ENCODE measurements at places on chromosomes 16 and 17.
A peak's percentile ranks its signal among the peaks of the same experiment; 100 is the strongest.

GRCh38 chr16:70610273-70611223, 35.8 kb upstream of the IL34 start:
- no peak for DNase-seq

- DNase-seq: no peak
Measured at GRCh38 chr16:49617016-49617629, 238.8 kb downstream of the ZNF423 start.

GRCh38 chr17:64080174-64080618, 49.7 kb downstream of the ERN1 start:
- DNase-seq: no peak

DNA sequence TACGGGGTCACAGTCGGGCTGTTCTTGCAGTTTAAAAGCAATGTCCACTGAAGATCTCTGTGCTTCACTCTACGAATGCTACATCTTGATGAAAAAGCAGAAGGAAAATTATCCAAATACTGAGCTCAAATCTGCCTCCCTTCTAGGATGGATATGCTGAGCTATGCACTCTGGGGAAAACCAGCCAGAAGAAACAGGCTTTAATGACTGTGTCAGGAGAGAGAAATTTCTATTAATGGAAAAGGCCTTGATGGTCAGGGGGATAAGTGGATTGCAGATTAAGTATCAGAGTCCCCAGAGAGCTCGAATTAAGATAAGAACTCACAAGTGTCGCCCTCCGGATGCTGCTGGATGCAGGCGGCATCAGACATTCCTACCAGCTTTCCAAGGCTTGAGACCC, 39.6 kb upstream of the RCVRN start:
- no peak for DNase-seq

- DNase-seq: no peak
Measured at GRCh38 chr16:29656688-29657523, 6.1 kb upstream of the SPN start.

GRCh38 chr16:75108792-75109731, 7.5 kb downstream of the LDHD start:
- peak; percentile 63 for DNase-seq

DNA sequence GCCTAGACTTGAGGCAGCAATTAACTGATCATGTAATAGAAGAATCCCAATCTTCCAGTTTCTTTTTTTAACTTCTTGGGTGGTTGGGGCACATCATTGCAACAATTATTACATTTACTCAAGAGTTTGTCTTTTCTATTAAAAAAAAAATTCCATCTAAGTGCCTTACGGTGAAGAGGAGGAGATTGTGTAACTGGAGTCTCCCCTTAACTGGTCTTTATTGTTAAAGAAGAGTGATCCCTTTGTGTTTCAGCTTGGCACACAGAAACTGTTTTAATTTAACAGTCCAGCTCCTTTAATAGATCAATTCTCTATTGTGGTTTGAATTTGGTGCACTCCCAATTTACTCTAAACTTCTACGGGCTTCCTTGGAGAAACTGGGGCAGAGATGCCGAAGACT, 75.2 kb downstream of the FTO start:
- DNase-seq: no peak

DNA sequence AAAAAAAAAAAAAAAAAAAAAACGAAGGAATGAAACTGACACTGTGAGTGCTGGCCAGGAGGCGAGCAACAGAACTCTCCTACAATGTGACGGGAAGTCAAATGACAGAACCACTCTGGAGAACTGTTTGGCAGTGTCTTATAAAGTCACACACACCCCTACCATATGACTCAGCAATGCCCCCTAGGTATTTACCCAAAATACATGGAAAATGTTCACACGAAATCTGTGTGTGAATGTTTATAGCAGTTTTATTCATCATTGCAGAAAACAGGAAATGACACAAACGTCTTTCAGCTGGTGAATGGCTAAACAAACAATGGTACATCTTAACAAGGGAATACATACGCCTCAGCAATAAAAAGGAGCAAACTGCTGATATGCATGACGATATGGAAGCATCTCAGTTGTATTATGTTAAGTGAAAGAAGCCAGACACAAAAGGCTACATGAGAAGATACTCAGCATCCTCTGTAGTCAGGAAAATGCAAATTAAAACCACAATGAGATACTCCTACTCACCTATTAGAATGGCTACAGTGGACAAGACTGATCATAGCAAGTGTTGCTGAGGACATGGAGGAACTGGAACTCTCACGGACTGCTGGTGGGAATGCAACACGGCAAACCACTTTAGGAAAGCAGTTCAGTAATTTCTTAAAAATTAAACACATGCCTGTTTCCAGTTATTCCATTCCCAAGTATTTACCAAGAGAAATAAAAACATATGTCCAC, 74.7 kb downstream of the TBC1D16 start:
- DNase-seq: no peak

DNA sequence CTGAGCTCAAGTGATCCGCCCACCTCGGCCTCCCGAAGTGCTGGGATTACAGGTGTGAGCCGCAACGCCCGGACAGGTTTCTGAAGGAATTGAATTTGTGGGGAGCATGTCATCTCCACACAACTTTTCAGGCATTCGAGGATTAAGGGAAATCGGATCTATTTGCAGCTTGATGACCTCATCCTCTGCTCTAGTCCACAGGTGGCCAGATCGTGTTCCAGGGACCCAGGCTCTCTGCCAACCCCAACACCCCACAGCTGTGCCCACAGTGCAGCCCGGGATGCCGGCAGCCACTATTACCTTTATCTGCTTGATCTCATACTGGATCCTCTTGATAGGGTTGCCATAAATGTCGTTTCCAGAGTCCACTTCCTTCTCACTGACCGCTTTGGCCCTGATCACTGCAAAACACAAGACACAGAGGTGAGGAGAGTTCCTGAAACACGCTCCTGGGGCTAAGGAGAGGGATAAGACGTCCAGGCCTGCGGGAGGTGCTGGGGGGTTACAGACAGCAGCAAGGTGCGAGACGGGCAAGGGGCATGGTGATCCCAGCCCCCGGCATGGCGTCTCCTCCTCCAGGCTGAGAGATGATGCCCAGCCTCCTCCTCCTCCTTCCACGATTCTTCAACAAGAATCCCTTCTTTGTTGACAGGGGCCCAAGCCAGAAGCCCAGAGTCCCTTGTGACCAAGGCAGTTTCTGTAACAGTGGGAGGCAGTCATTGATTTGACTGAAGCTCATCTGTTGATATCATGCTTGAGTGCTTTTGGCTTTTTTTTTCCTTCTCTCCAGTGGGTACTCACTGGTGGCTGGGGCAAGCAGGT, 29.3 kb downstream of the CEP295NL start:
- DNase-seq: peak; percentile 29

DNA sequence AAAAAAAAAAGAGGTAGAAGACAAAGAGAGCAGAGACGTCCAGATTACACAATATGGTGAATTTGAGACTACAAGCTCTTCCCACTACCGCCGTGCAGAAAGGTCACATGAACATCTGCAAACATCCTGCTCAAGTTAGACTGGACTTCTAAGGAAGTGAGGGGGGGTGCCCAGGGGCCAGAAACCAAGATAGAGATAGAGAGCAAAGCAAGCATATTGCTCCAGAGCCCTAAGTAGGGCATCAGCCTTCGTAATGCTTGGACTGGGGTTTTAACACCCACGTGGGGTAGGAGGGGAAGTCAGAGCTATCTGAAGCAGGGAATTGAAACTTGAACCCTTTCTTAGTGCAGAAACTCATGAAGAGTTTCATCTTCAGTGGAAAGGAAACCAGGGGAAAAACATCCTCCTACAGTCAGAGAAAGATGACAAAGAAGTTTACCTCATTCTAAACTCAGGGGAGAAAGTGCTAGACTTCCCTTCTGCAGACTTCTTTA, 8.7 kb downstream of the CLEC19A start:
- DNase-seq: no peak

DNA sequence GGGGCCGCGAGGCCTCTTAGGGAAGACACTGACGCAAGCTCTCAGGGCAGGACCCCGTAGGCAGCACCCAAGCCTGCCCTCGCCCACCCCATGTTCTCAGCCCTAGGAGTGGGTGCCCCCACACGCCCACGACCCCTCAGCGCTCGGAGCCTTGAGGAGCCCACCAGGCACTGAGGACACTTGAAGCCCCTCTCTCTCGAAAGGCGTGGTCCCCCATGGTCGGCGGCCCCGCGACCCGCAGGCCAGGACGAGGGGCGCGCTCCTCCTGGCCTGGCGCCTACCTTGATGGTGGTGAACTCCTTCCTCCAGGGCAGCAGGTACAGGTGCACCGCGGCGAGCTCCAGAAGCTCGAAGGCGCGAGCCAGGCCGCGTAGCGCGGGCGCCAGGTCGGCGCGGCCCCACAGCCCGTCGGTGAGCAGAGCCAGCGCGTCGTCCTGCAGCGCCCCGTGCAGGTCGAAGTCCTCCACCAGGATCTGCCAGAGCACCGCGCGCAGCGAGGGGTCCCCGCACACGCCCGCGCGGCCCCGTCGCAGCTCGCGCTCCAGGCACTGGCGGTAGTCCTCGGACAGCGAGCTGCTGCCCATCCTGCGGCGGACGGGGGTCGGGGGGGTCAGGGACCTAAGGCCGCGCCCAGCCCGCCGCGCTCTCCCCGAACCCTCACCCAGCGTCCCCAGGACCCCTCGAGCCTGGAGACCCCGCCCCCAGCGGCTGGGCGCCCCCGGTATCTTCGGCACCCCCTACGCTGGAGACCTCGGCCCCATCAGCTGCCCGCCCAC, 668 bp downstream of the SPATA2L start:
- no peak for DNase-seq

GRCh38 chr17:11898526-11899235, 98.6 kb downstream of the ZNF18 start:
- no peak for DNase-seq

DNA sequence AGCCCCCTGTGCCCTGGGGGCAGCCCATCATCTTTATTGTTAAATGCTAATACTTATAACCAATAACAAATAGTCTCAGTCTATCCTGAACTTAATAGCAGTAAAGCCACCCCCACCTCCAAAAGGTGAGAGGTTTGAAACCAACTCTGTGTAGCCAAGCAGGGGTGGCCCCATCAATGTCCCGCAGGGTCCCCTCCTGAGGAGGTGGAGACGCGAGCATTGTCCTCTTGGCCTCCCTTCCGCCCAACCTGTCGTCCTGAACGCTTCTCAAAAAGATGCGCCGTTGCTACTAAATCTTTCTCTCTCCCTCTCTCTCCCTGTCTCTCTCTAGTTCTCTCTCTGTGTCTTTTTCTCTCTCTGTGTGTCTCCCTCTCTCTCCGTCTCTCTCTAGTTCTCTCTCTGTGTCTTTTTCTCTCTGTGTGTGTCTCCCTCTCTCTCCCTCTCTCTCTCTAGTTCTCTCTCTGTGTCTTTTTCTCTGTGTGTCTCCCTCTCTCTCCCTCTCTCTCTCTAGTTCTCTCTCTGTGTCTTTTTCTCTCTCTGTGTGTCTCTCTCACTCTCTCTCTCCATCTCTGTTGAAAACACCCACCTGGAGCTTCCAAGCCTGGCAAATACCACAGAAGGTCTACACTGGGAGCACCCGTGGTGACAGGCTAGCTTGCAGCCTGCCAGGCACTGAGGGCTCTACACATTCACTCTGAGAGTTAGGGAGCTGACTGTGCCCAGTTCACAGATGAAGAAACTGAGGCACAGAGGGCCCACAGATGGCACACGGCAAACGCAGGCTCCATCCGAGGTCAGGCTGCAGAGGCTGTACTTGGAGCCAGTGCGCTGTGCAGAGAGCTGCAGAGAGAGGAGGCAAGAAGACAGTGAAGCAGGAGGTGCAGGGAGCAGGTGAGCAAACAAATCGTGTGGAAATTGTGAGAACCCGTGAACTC, 185.9 kb downstream of the C16orf95 start:
- no peak for DNase-seq

- DNase-seq: no peak
Measured at GRCh38 chr17:49851387-49852291, 3.8 kb upstream of the TAC4 start.

DNA sequence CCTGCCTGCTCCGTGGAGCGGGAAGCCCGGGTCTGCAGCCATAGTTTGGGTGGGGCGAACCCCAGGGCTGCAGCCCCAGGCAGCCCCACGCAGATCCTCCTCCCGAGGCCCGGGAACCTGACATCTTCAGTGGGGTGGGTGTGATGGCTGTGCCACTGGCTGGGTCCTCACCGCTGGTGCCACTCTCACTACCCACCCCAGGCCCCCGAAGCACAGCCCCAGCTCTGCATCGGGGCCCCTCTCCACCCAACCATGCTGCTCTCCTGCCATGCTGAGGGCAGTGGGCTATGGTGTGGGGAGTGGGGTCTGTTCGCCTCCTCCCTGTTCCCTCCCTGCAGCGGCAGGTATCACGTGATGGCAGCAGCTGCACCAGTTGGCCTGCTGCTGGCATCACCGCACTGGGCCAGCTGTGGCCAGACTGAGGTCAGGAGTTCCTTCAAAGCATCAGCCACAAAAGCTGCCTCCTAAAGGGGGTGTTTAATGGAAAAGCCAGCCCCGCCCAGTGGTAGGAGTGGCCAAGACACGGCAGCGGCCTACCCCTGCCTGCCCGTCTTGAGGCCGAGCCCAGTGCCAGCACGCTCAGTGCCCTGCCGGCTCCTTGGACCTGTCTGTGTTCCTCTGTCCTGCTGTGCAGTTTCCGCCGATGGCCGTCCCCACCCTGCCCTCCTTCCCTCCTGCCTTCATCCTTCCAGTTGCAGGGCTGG, 10.8 kb downstream of the KCTD5 start:
- DNase-seq: no peak

- DNase-seq: no peak
Measured at GRCh38 chr16:71873199-71873598, 10.8 kb downstream of the ZNF821 start.

GRCh38 chr17:81240761-81241160, 1.6 kb downstream of the NDUFAF8 start:
- DNase-seq: no peak

DNA sequence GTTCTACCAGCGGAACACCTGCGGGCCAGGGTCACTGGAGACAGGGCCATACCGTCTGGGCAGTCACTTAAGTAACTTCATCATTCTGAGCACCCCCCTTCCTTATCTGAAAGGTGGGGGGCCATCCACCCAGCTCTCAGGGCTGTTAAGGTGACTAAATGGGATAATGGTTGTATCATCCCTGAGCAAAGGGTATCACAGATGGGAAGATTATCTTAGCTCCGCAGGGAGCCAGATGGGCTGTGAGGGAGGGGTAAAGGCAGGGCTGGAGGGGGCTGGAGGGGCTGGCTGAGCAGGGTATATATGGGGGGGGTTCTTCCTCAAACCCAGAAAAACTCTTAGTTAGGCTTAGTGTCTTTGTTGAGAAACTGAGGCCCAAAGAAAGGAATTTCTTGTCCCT, 2.9 kb upstream of the CACNA1G start:
- DNase-seq: no peak

DNA sequence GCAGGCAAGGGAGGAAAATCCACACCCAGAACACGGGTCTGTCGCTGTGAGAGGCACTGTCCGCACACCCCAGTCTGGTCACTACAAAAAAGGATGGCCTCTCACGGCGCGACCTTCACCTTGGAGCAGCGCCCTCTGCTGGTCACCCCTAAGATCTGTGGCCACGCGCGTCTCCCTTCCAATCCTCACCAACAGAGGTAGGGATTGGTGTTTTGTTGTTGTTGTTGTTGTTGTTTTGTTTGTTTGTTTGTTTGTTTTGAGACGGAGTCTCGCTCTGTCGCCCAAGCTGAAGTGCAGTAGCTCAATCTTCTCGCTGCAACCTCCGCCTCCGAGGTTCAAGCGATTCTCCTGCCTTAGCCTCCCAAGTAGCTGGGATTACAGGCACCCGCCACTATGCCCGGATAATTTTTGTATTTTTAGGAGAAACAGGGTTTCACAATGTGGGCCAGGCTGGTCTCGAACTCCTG, 15.0 kb upstream of the C17orf58 start:
- DNase-seq: no peak

Data from T1000 (cell line).